HCT116 (cell line): ENCODE measurements at places on chromosomes 3 and 15.

GRCh38 chr3:4491855-4492207 lies 1.3 kb upstream of the ITPR1 start:
- DNase-seq = no peak

DNA sequence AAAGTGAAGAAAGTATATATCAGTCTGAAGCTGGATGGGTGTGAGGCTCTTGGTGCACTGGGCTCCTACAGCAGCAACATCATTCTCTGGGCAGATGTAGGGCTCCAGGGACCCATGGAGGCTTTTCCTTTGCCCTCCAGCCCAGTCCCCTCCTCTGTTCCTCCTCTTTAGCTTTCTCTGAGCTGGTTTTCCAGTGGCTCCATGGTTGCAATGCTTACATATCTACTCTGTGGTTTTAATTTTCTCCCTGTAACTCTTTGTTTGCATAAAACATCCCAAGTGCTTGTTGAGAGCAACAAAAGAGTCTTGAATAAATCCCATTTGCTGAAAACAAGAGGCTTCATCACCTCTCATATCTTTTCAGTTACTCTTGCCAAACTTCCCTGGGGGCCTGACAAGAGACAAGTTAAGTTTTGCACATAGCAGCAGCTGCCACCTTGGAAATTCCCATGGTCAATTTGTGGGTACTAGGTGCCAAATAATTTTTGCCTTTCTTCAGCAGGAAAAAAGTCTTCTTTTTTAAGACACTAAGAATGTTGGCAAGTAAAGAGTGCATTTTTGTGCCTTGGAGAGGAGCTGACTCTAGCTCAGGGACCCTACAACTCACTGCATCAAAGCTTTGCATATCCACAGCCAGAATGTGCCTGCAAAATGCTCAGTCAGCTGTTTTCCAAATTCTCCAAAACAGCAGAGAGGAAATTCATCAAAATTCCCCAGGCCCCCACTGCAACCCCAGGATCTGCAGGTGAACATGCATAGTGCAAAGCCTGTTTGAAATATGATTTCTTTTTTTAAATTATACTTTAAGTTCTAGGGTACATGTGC lies 41.9 kb downstream of the COLQ start:
- DNase-seq = no peak

- peak; percentile 18 for DNase-seq
Measured at GRCh38 chr3:186722457-186722856, 5.3 kb downstream of the KNG1 start.

GRCh38 chr3:50256978-50257890 lies 11.7 kb upstream of the SEMA3B start:
- DNase-seq = no peak

- DNase-seq = no peak
Measured at GRCh38 chr3:40398346-40398745, 11.4 kb downstream of the ENTPD3 start.

DNA sequence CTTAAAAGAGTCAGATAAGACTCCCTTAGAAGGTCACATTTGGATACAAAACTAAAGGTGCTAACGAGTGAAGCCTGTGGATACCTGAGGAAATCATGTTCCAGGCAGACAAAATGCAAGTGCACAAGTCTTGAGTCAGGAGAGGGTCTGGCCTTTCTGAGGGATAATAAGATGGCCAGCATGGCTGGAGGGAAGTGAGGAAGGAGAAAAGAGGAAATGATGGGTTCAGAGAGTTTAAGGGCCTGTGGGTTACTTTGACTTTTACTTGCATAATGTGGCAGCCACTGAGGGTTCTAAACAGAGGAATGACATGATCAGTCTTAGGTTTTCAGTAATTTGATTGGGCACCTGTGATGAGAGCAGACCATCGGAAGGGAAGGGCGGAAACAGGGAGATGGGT lies 3.5 kb upstream of the ROPN1B start:
- no peak for DNase-seq

DNA sequence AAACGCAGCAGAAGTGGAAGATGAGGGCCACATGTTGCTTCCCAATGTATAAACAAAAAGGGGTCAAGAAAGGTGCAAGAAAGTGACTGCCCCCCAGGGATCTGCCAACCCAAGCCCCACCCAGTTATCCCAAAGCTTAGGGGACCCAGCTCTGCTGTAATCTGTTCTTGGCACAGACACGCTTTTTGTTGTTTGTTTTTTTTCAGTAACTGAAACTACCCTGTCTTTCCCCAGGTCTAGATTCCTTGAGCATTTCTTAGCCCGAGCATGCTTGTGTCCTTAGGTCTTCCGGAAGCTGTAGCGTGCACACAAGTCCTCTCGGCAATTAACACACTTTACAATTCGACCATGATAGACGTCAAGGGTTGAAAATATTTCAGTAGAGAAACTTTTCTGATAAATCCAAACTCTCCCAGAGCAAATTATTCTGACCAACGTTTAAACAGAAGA lies 8.5 kb upstream of the PPARG start:
- no peak for DNase-seq

DNA sequence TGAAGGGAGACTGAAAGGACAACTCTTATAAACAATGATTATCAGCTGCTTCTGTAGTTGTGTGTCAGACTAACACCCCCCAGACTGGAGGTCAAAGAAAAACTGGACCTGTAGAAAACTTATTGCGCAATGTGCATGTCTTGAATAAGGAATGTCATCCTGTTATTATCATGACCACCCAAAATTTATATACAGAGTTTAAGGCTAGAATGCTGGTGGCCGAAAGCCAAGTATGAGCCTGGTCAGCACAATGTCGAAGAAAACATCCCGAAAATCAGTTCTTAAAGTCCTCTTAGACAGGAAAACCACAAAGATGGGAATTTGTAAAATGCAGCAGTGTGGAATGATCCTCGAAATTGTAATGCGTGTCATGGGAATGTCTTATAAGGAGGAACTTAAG lies 29.3 kb downstream of the RFTN1 start:
- DNase-seq = no peak

DNA sequence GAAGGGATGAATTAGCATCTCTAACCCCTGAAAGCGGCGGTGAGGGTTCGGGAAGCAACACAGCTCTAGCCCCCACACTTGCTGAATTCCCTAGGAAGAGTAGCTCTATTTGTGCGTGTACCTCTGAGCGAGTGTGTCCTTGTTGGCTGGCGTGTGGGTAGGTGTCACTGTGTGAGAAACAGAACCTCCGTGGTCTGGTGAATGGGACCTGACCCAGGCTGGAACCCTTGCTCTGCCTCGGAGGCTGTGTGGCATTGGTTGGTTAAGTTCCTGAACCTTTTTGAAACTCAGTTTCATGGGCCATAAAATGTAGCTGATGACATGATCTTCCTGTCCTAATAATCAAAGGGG lies 414 bp upstream of the TMEM115 start:
- no peak for DNase-seq

GRCh38 chr15:88342666-88343065 lies 86.1 kb upstream of the NTRK3 start:
- DNase-seq = no peak
